Right ventricle myocardium inferior (tissue), 1 donor: ENCODE measurements at places on chromosomes 3 and 15. TPM values are rescaled to one million over a fixed set of nuclear protein-coding genes. Genes with fewer than 3 reads are reported as not detected.

DNA sequence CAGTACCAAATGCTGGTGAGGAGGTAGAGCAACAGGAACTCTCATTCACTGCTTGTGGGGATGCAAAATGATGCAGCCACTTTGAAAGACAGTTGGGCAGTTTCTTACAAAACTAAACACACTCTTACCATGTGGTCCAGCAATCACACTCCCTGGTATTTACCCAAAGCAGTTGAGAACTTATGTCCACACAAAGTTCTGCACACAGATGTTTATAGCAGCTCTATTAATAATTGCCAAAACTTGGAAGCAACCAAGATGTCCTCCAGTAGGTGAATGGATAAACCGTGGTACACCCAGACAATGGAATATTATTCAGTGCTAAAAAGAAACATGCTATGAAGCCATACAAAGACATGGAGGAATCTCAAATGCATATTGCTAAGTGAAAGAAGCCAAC, 139.1 kb upstream of the SLC6A11 start:
- DNase-seq, result no peak

DNA sequence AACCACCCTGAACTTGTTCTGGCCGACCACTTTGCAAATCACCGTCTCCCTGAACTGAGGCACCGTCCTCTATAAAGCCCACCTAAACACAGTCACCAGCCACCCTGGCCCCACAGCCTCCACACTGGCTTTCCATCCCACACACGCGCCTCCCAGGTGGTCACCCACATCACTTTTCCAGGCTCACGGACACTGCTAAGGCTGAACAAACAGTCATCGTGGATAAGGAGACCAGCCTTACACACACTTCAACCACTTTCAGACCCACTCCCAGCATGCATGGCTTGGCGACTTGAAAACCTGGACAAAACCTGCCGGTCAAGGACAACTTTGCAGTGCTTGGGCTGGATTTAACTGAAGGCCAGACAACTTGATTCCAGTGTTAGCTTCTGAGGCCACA, 8.4 kb downstream of the CHSY1 start:
- DNase-seq, result no peak

DNA sequence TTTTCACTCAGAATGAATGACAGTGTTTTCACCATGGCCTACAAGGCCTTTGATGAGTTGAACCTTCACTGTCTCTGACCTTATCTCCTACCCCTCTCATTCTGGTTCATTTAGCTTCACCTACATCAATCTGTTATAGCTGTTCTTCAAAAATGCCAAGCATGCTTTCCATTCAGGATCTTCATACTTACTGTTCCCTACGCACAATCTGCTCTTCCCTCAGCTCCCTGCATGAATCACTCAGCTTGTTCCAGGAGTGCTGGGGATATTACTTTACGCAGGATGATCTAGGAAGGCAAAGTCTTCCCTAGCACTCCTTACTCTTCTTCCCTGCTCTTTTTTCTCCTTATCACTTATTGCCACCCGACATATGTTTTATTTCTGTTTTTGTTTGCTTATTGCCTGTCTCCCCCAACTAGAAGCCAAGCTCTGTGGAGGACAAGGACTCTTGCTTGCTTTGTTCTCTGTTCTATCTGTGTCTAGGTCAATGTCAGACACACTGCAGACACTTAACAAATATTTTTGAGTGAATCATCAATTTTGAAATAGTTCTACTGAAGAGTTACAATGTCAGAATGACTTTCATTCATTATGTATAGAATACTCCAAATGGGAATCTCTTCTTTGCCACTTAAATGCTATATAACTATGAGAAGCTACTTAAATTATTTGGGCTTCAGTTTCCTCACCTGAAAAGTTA, 238.3 kb upstream of the FEZF2 start:
- DNase-seq, result no peak

DNA sequence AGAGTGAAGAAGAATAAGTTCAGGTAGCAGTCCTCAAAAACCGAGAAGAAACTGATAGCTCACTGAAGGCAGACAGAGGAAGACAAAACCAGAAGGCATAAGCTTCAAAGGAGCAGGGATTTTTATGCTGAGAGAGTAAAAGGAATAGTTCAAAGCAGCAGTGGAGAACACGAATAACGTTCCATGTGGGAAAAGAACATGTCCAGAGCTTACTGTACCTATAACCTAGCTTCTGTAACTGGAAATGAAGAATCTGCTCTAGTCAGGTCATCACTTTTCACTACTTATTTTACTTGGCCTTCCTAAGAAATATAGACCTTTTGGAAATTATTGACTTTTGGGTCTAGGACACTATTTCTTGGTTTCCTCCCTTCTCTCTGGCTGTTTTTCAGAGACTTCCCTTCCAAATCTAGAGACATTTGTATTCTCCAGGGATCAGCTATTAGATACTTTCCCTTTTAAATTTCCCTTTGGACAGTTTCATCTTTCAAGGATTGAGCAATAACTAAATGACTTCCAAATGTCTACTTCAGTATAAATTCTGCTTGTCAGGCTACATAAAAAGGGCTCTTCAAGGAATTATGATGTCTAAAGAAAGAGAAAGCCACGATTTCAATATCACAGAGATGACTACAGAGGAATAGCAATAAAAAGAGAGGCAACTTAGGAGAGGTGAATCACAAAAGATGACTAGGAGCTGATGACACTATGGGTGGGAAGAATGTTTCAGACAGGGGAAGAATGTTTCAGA, 46.7 kb downstream of the UBE3A start:
- DNase-seq, result no peak

DNA sequence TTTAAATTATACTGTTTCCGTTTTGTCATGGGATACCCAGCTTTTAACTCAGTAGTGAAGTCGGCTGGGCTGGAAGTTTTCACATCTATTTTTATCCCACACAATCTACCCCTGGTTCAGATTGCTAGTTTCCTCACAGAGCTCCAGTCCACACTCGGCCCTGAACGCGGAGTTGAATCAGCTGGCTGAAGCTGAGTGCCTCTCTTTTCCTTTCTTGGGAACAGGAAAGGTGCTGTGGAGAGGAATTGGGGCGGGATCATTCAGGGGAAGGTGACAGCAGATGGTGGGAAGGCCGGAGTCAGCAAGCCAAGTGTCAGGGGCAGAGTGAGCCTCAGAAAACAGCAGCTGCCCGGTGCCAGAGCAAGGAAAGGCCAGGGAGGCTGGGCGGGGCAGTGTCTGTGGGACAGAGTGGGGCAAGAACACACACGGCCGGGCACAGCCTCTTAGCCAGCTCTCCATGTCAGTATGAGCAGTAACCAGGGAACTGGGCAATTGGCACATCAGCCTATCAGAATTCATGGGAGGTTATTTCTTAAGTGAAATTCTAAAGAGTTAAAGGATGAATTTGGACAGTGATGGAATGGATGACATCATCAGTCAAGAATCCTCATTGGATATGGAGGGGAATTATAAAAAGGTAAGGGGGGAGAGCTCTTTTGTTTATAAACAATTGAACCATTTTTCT, 135.7 kb upstream of the IL12A start:
- peak; percentile 84 for DNase-seq

GRCh38 chr3:154151969-154152368, 30.8 kb downstream of the ARHGEF26 start:
- DNase-seq, result no peak

DNA sequence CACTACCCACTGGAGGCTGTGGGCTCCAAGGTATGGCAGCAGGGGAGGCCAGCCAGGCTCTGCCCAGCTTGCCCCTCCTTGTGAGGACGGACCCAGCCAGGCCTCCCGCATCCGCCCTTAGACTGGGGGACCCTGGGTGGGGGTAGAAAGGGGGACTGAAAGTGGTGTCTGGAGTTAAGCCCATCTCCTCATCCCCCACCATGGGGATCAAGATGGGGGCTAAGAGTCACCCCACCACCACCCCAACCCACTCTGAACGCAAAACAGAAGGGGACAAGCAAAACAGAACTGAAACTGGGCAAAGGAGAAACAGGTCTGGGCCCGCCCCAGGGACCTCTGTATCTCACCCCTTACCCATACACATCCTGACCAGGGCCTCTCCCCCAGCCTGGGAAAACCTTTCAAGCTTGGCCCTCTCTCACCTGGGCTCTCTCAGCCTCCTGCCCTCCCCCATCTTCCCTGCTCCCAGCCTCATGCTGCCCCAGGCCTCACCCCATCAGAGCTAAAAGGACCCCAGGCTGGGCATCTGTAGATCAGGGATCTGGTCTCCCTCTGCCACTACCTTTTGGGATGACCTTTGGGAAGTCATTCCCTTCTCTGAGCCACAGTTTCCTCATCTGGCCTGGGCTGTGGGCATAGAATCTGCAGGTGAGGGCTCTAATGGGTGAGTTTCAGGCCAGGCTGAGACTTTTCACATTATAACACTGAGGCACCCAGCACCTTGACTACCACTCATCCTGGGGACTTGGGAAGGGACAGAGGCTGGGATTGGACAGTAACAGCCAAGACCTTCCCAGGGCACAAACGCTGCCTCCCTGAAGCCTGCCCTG, 30.0 kb upstream of the CYP11A1 start:
- peak; percentile 46 for DNase-seq

DNA sequence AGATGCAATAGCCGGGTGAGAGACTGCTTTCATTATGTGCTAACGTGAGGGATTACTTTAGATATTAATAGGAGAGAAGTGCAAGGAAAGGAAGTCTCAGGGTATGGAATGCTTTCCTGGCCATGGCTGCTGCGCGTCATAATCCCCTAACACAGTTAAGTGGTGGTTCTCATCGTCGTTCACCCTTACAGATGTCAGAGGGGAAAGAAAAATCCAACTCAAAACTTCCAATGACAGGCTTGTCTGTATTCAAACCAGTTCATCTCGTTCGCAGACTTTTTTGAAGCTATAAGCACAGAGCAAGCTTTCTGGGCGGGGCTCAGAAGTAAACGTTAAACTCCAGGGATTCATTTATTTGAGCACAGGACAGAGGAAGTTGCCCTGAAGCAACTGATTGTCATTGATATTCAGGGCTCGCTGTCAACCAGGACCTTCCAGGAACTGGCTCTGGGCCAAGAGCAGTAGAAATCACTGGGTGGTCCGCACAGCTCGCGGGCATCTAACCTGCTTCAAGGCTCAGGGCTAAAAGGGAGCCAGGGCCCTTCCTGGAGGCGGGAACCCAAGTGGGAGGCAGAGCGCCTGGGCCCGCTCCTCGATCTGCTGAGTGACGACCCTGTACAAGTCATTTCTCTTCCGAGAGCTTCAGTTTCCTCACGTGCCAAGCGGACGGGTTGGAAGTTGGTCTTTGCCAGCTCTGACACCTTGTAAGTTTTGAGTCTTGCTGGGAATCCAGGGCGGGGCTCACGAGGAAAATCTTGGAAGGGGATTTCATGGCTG, 1.1 kb upstream of the LPP start:
- DNase-seq, result peak; percentile 74

LYZL4 gene
- not detected for total RNA-seq

ZNF502 gene
- total RNA-seq, result 2.4 TPM

SPTSSB gene
- total RNA-seq, result 0.57 TPM

ZNF80 gene
- not detected for total RNA-seq
